ENCODE measurements at places on chromosomes 12 and 14.

DNA sequence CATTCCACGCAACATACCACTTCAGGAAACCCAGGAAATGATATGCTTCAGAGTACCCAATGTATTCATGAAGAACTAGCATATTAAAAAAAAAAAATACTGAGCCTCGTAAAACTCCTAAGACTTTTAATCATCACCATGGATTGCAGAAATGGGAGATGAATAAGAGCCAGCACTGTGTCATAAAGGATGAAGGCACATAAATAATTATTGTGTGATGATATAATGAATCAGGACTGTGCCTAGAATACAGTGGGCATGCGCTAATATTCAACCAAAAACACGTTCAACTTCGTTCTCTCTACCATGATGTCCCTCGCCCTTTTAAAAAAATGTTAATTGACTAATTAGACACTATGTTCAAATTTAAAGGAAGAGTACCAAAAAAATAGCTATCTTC is 68.7 kb downstream of the CIT start:
- DNase-seq, result no peak

GRCh38 chr12:42261708-42262107 is 23.7 kb upstream of the YAF2 start:
- no peak for DNase-seq

DNA sequence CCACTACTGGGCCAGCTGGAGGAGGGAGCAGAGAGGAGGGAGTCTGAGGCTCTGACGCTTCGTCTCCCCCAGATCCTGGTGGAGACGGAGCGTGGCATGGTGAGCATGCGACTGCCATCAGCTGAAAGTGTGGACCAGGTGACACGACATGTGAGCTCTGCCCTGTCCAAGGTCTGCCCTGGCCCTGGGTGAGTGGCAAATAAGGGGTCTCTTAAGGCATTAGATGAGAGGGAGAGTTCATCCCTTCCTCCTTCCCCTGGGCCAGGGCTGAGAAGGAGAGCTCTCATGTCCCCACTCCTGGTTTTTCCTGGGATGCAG is 2.5 kb downstream of the CARMIL3 start:
- DNase-seq, result no peak

DNA sequence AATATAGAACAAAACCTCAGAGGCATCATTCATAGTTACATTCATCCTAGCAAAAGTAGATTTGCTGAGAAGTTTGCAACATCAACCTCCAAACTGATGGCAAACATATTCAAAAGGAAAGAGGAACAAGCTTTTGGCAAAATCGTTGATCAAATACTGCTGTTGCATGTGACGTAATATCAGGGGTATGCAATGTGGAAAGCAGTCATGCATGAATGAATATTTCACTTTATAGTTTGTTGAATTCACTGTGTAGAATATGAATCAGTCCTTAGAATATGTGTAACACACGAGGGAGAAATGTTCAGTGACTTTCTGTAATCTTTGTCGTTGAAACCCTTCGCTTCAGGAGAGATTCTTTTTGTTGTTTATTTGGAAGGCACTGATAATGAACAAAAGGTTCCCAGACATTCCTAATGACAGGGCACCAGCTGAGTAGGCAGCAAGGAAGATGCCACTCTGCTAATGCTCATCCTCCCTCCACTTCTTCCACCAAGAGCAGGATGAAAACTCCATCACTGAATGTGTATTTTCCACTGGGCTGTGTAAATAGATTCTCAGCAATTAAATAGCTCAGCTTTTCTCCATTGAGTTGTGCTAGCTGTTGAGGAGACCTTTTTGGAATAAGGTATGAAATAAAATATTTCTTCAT is 126.1 kb downstream of the PELI2 start:
- no peak for DNase-seq

DNA sequence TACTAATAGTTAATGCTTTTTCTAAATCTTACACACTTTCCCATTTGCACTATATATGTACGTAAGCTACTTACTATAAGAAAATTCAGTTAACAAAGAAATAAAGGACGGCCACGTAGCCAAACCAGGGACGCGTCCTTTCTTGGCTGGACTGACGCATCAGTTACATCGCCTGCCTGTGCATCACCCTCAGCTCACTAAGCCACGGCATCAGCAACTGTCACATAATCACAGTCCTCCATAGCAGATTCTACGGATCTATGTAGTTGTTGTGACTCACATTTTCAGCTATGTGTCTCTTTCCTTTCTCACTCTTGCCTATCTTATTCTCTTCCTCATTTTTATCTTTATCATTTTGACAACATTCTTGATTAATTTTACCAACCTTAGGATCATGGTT is 38.1 kb upstream of the C12orf50 start:
- no peak for DNase-seq

DNA sequence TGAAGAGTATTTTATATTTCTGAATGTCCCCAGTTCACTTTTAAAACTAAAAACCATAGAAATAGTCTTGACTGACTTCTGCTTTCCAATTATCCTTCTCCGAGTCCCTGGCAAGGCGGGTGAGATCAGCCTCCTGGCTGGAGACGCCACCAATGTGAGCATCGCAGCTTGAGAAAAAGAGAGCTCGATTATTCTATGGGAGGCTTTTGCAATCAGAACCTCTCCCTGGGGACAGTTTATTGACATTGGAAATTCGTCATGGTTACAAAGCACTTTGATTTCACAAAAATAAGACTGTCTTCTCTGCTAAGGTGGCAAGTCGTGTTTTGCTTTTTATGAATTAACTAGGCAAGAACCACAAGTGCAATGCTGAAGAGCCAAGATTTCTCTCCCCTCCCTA is 23.6 kb upstream of the GPHB5 start:
- DNase-seq, result no peak

- DNase-seq, result no peak
These were observed 66.7 kb upstream of the EIF5 start for GRCh38 chr14:103267226-103267910.

DNA sequence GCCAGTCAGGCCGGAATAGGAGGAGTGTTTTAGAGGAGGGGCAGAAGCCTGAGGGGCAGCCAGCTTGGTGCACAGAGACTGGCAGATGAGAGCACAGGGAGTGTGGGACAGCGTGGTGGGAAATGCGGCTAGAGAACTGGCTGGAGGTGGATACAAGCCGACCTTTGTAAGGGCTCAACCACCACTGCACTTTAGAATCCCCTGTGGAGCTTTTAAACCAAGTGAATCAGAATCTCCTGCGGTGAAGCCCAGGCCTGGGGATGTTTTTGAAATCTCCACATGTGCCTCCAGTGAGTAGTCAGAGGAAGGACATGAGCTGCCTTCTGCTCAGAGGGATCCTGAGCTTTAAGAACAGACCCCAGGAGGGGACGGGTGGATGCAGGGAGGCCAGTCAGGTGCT is 10.9 kb upstream of the PCED1B start:
- no peak for DNase-seq

- no peak for DNase-seq
These were observed 262.3 kb downstream of the CEP128 start for GRCh38 chr14:80679273-80679672.

- DNase-seq, result no peak
These were observed 100.7 kb upstream of the ATF7IP start for GRCh38 chr12:14264778-14265177.

DNA sequence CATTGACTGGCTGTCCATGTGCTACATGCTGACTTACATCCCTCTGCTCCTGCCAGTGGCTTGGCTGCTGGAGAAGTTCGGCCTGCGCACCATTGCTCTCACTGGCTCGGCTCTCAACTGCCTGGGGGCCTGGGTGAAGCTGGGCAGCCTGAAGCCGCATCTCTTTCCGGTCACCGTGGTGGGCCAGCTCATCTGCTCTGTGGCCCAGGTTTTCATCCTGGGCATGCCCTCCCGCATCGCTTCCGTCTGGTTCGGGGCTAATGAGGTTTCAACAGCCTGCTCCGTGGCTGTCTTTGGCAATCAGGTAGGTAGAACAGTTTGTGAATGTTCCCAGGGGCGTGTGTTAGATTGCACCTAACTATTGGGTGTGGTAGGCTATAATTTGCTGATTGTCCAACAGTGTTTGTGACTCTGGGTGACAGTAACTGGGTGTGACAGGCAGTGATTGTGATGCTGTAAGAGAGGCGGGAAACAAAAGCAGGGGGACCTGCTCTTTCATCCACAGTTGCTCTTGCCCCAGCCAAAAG is 981 bp downstream of the FLVCR2 start:
- no peak for DNase-seq

- DNase-seq, result no peak
These were observed 34.7 kb downstream of the KCNA5 start for GRCh38 chr12:5078423-5078822.

DNA sequence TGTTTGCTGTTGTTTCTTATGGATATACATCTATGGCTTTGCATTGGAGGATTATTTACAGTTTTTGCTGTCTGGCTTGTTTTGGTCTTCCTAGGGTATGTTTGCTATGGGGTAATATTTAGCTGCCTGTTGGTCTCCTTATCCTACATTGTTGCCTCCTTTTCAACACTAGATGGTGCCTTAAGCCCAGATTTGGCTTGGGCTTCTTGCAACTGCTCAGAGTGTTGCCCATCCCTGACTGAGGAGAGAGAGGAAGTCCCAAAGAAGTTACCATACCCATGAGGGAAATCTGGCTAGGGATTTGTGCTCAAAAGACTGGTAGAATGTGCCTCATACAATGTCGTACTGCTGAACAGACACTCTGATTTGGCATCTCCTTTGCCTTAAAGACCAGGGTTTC is 94.6 kb upstream of the MUCL1 start:
- no peak for DNase-seq

DNA sequence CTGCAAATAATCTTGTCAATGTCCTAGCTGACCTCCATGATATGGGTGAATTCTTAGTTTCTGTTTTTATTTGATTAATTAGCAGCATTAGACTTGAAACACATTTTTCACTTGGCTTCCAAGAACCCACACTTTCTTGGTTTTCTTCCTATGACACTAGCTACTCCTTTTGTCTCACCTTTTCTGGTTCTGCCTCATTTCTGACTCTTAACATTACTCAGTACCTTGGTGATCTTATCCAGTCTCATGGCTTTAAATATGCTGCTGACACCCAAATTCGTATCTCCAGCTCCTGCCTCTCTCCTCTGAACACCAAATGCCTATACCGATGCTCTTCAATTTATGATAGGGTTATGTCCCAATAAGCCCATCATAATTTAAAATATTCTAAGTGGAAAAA is 32.0 kb upstream of the SSTR1 start:
- DNase-seq, result no peak

- no peak for DNase-seq
These were observed 30.3 kb upstream of the KLRF1 start for GRCh38 chr12:9796971-9797370.

DNA sequence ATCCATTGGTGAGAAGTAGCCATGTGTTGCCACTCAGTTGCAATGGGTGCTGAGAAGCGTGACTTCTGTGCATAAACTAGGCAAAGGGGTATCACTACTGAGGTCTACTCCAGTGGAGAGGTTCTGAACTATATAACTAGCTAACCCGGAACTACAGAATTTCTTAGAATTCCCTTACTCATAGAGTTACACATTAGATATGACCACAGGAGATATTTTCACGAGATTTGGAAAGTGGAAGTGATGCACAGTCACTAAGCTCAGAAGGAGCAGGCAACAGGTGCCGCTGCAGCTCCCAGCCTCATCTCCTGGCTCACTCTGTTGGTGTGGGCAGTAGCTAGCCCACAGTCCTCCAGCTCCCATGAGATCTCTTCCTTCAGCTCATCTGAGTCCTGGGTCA is 136.6 kb downstream of the SSPN start:
- DNase-seq, result no peak

DNA sequence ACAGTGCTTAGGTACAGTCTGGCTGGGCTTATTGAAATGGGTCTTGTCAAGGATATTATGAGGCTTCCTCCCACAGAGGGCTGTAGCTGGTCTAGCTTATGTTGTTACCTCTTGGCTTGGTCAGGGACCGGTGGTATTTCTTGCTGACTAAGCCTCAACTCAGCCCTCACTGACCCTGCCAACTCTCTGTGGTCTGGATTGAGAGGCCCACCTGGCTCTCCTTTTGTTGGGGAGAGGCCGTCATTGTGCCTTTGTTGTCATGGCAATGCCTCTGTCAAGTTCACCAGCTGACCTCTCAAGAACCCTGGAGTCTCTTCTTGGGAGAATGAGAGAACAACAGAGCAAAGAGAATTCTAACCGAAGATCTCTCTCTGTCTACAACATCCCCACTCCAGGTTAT is 245.6 kb upstream of the NPAS3 start:
- DNase-seq, result no peak

DNA sequence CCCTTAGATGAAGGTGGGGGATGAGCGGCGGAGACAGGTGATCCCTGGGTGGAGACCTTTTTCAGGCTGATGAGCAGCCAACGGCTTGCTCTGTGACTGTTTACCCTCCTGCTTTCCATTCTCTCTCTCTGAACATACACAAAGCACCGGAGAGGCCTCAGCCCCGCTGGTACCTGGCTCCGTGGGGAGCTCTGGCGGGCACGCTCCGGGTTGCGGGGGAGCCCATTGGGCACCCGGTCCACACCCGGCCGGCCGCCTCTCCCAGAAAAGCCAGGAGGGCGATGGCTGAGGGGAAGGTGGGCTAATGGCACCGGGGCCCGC is 545 bp downstream of the SMARCC2 start:
- no peak for DNase-seq

DNA sequence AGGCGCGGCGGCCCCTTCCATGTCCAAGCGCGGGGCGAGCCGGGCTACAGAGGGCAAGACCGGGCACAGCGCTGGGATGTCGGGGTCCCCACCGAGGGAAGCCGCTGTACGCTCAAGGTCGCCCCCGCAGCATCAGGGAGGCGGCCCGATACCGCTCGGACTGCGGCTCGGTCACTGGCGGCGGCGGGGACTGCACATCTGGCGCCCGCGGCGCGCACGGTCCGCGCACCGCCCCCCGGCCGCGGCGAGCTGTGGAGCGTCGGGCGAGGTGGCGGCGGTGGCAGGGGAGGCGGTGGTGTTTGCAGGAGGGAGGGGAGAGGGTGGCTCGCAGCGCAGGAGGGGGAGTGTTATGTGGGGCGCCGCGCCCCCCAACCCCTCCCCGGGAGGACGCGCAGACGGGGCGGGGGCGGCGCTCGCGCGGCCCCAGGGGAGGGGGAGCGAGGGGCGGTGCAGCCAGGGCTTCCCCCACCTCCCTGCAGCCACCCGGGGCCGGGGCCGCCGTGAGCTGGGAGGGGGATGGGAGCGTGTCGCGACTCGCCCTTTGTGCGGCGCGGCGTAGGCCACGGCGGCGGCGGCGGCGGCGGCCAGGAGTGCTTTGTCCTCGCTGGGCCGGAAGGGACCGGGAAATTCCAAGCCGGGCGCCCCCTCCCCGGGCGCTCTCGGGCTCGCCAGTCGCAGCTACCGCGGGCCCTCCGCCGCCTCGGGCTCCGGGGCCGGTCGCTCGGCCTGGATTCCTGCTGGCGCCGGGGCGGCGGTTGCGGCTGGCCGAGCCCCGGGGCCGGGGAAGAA is at the start of gene NUAK1:
TSS of gene NUAK1 (minus strand) at position 322 of the 789 bp plus-strand sequence. CDS start at position 21, 301 bp downstream.
- DNase-seq, result peak; percentile 43

Data from NCI-H1694 (cell line).